ENCODE measurements at places on chromosomes 16 and 17. TPM values are rescaled to one million over a fixed set of nuclear protein-coding genes. Genes with fewer than 3 reads are reported as not detected.

Gene GRAP
- total RNA-seq = 2.1 TPM

GRCh38 chr17:61524319-61524718, 66.7 kb downstream of the NACA2 start:
- no peak for DNase-seq

Gene TMEM204
- 0.98 TPM for total RNA-seq

GRCh38 chr16:66334853-66335574, 31.5 kb upstream of the CDH5 start:
- DNase-seq = no peak

DNA sequence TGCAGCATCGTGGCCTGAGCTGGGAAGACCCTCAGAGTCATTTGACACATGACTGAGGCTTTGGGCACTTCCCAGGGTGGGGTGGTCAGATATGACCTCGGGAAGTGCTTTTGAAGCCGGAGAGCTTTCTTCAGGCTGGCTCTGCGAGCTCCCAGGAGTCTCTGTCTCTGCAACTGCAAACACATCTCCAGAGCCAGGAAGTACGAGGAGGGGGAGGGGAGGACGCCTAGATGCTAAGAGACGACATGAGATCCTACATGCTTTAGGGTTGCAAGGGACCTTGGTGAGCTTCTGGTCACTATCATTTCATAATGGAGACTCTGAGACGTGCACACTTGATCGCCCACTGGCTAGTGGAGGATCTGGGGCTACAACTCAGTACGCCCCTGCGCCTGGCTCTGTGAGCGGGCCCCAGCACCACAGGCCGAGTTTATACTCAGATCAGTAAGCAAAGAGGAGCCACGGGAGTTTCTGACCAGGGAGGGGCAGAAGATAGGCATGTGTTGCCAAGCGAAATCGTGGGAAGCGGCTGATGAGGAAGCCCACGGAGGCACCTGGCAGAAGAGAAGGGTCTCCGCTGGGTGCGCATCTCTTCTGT, 527 bp upstream of the MGAT5B start:
- no peak for DNase-seq

GRCh38 chr16:70712359-70712758, 26.5 kb upstream of the MTSS2 start:
- DNase-seq = no peak

GRCh38 chr17:2894782-2895181, 98.5 kb downstream of the RAP1GAP2 start:
- no peak for DNase-seq

DNA sequence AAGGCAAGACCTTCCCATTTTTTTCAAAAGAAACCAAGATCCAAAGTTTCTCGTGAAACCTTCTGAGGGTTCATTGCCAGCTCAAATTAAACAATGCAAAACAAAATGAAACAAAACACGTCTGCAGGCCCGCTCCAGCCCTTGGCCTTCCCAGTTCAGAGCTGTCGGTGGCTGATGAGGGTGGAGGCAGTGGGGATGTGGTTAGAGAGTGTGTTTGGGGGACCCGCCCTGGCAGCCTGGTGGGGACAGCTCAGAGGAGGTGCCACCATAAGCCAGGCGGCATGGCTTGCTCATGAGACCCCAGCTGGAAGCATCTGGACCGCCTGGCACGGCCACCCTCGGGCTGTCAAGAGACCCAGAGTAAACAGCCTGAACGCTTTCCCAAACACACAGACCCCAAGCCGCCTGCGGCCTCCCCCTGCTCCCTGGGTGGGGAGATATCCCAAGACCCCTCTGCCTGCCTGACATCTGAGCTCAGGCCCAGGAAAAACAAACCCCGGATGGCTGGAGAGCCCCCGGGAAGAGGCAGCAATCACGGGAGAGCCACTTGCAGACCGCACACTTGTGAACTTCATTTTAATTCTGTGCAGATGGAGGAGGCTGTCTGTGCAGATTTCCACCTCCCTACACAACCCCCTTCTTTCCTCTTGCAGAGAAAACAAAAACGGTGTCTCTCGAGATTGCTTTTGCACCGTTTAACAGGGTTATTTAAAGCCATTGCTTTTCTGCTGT, 35.4 kb upstream of the LITAF start:
- DNase-seq = no peak

DNA sequence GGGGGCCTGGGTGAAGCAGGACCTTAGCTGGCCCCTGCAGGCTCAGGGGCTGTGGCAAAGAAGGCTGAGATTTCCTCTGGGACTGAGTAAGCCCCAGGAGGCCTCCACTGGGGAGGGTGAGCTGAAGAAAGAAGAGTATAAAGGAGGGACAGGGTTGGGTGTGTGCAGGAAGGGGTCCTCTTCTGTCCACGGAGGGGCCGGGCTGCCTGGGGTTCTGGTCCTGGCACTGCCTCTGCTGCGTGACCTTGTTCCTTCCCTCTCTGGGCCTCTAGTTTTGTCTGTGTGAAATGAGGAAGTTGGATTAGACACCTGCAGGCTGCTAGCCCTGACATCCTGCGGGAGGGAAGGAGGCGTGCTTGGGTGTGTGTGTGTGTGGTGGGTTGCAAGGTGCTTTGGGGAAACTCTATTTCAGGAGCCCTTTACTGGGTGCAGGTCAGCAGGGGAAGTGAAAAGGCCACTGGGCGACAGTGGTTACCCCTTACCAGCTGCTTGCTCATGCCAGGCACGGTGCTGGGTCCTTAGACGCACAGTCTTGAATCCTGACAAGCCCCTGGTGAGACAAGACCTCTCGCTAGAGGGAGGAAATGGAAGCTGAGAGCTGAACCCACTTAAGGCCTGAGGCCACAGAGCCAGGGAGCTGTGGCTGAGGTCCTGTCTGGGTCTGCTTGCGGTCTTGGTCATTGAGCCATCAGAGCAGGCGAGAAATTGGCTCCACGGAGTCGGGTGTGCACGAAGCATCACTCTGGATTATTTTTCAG, 60.7 kb downstream of the OR1D5 start:
- DNase-seq = no peak

DNA sequence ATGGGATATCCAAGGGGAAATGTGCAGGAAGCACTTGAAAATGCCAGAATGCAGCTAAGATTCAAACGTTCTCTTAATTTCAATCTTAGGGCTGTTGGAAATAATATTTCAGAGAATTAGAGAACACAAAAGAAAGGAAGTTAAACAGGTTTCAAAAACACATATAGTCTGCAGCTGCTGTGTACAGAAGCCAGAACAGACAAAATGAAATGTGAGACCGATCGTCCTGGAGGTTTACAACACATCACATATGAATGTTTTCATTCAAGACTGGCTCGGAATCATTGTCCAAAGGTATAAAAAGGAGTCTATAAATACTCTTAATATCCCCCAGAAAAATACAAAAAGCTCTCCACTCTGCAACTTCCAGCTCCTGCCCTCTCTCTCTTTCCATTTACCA, 14.3 kb downstream of the CYTH1 start:
- DNase-seq = no peak

- DNase-seq = no peak
Observed at GRCh38 chr16:10828851-10829366, 10.3 kb upstream of the TVP23A start.

GRCh38 chr16:914440-914839, 56.3 kb downstream of the LMF1 start:
- DNase-seq = no peak

Gene SEZ6L2
- 9.3 TPM for total RNA-seq

Gene RAC3
- total RNA-seq = 75.0 TPM
